ENCODE measurements at places on chromosomes 1 and 21.

GRCh38 chr1:219128957-219129356 is 44.7 kb upstream of the LYPLAL1 start:
- DNase-seq, result no peak

DNA sequence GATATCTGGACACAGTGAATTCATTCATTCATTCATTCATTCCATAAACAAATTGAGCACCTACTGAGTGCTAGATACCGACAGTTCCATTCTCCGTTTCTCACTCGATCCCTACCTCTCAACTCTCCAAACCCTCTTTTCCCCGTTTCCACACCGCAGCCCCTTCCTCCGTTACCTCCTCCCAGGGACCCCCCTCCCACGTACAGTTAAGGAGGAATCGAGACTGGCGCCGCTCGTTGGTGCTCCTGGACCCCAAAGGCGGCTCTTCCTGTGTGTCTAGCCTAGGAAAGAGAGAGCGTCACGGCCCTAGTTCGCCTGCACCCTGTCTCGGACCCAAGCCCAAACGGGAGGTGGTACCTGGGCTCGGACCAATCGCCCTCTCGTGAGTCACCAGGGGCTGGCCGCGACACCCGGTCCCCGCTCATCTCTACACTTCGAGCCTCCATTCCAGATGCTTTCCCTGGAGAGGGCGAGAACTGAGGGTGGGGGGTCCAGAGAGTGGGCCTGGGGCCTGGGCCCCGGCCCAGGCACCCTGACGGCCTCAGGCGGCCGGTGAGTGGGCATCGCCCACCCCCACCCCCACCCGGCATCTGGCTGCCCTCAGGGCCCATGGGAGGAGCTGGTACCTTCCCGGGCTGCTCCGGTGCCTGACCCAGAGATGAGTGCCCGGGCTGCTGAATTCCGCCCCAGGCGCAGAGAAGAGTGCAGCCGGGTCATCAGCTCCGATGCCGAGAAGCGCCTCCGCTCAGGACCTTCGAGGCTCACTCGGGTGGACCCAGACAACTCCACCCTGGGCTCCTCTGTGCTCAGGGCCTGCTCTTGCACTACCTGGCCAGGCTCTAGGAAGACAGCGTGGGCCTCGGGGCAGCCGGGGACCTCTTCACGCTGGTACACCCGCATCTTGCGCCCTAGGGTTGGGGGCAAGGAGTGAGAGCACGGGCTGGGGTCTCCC is 4.9 kb downstream of the ARHGEF19 start:
- DNase-seq, result no peak

GRCh38 chr1:218572050-218572449 is 226.9 kb downstream of the TGFB2 start:
- DNase-seq, result no peak

DNA sequence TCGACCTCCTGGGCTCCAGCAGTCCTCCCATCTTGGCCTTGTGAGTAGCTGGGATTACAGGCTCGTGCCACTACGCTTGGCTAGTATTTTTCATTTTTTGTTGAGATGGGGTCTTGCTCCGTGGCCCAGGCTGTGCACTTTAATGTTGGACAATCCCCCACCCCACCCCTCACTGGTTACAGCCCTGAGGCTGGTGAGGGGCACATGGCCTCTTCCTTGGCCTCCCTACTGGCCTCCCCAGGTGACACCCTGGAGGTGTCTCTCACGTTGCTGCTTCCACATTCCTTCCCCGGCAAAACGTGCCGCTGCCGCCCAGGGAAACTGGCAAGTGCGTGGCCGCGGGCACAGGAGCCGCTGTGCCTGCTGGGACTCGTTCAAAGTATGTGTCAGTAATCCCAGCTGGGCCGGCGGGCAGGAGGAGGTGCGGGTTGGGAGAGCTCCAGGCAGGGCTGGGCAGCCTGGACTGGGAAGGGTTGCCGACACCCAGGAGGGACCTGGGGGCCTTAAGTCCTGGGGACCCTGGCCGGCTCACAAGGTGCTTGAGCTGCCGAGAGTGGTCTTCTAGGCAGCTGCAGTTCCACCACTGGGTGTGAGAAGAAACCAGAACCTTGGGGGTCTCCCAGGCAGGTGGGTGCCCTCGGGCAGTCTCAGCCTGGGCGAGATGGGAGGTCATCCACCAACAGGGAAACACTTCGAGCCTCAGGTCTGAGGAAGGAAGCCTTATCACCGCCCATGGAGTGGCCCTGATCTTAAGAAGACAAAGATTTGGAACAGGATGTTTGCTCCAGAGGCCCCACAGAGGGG is 6.5 kb downstream of the WNT3A start:
- no peak for DNase-seq

DNA sequence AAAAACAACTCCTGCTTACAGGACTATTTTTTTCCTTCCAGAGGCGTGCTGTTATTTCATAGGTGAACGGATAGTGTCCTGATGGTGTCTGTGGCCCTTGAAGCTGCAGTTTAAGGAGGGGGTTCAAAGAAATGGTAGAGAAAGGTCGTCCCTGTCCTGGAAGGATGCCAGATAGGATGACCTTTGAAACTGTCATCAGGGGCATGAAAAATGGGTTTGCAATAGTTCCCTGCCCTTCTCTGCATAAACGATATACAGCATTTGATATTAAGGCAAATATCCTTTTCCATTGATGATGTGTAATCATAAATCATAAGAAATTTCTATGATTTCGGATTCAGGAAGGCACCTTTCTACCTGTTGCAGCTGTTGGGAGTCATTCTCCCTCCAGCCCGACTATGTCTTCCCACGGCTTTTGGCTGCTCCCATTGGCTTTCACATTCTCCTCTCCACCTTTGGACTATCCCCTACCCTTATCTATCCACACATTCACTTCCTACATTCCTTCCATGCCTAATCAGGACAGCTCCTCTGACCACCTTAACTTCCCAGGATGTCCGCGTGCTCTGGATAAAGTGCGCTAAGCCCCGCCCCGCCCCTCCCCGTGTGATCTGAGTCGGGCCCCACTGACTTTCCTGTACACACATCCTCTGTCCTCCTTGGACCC is 209.8 kb downstream of the DISC1 start:
- no peak for DNase-seq

DNA sequence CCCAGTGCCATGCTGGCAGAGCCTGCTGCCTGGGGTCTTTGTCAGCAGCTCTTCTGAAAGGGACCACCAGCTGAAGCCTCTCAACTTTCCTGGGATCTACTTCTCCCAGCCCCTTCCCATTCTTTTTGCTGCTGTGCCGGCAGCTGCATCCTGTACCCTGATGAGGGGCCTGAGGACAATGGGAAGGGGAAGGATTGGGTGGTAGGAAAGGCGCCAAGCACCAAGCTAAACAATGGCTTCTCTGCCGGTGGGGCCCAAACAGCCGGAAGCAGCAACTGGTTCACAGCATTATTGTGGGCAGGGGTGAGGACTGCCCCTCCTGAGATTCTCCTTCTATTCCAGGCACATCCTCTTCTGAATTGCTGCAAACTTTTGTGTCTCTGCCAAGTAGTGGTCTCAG is 5.0 kb upstream of the EFCAB14 start:
- DNase-seq, result no peak

- DNase-seq, result peak; percentile 43
These were observed 46.3 kb upstream of the VANGL1 start for GRCh38 chr1:115595279-115596079.

GRCh38 chr1:245370905-245371581 is 216.3 kb downstream of the KIF26B start:
- DNase-seq, result no peak

GRCh38 chr1:18955441-18956192 is 859 bp downstream of the IFFO2 start:
- DNase-seq, result peak; percentile 48

All from GM12891 (cell line).